ENCODE measurements at places on chromosomes 4 and X.

- DNase-seq: no peak
Measured at GRCh38 chr4:80471756-80472155, 136.2 kb downstream of the CFAP299 start.

DNA sequence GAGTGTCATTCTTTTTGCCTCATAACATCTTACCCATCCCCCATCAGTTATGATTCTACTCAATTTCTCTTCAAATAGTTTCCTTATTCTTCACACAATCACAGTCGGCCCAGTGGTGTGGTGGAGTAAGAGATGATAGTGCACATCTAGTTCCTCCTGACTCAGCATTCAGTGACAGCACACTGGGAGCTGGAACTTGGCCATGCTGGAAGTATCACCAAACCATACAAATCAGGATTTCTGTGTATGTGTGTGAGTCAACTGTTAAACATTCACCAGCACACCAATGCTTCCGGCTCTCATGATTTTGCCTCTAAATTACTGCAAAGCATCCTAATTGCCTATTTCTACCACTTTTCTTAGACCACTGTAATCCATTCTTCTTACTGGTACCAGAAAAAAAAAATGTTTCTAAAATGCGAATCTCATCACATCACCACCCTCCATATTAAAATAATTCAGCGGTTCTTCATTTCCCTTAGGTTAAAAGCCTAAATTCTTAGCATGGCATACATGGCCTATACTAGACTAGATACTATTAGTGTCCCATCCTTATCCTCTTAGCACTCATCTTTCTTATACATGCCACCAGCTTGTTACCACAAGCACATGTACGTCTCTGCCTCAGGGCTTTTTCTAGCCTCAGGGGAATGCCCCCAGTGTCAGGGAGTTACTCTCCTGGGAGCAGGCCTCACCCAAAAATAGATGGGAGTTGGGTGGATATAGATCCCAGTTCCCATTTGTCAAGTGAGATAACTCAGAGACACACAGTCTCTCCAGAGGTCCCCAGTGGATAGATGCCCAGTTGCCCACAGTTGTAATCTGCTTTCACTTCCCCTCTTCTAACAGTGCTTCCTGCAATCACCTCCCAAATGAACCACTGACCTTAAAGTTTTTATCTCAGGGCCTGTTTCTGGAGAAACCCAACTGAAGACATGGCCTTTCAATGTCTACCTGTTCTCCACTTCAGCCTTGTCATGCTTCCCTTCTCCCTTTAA lies 49.2 kb upstream of the DDX53 start:
- no peak for DNase-seq

DNA sequence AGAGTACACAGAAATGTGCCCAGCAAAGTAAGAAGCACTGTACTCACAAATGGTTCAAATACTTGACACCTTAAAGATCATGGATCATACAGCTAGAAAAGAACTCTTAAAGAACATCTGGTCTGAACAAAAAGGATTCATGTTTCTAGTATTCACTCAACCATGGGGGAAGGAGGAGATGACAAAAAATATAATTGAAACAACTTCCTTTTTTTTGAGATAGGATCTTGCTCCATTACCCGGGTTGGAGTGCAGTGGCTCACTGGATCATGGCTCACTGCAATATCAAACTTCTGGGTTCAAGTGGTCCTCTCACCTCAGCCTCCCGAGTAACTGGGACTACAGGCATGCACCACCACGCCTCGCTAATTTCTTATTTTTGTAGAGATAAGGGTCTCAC lies 6.0 kb downstream of the DHX15 start:
- DNase-seq: no peak

DNA sequence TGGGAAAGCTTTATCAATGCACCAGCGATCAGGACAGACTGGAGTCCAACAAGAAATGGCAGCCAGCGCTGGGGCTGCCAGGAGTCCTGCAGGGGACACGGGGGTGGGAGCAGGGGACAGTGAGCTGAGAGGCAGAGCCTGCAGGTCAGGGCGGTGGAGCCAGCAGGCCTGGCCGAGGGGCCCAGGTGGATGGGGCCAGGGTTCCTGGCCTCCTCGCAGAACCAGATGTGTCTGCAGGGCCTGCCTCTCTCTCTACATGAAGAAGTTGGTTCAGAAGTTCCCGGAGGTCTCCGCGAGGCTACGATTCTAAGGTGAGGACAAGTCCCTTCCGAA lies 63.6 kb downstream of the CPZ start:
- DNase-seq: no peak

GRCh38 chr4:84968925-84969324 lies 2.4 kb upstream of the WDFY3 start:
- no peak for DNase-seq

DNA sequence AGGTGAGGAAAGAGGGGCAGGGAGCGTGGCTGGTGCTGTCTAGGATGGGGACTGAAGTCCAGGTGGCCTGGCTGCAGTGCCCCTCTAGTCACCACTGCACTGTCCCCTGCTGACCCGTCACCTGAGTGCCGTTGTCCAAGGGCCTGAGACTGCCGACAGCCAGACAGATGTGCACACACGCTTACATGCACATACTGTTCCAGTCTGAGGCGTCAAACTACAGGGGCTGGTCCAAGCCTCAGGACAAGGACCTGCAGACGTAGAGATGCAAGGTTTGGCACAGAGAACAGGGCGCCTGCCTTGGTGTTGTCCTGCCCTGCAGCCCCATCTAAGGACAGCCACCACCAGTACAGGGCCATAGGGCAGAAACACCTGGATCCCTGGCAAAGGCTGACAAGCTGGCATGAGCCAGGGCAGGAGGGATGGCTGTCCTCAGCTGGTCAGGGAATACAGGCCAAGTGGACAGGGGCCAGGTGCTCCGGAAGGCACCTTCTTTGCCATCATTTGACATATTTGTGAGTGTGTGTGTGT lies 1.7 kb downstream of the SLC2A9 start:
- DNase-seq: no peak

GRCh38 chr4:76628251-76628650 lies 193.2 kb downstream of the SHROOM3 start:
- DNase-seq: no peak

GRCh38 chr4:94976371-94977011 lies 218.7 kb downstream of the BMPR1B start:
- DNase-seq: no peak

DNA sequence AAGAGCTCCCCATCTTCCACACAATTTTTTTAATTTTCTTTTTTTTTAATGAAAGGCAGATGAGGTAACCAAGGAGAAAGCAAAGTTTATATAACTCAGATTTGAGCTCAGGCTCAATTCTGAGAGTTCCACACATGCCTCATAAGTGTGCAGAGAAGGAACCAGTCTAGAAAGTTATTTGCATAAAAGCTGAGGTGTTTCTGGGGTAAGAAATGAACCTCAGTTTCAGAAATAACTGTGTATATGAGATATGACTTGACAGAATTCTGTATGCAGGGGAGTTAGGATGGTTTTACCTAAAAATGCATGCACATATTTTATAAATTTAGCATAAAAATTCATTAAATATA lies 51.3 kb downstream of the DTHD1 start:
- no peak for DNase-seq

DNA sequence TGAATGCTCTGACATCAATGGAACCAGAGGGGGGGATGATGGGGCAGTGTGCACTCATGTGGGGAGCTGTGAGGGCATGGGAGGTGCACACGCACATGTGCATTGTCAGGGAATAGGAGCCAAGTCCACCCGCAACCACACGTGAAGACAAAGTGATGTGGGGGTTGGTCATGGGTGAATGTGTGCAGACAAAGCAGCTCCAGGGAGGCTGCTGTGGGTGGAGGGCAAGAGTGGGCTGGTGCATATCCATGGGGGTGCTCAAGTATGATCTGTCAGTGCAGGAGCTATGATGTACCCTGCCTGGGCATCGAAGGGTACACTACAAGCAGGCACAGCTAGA lies 301.9 kb downstream of the TEX13C start:
- DNase-seq: no peak

DNA sequence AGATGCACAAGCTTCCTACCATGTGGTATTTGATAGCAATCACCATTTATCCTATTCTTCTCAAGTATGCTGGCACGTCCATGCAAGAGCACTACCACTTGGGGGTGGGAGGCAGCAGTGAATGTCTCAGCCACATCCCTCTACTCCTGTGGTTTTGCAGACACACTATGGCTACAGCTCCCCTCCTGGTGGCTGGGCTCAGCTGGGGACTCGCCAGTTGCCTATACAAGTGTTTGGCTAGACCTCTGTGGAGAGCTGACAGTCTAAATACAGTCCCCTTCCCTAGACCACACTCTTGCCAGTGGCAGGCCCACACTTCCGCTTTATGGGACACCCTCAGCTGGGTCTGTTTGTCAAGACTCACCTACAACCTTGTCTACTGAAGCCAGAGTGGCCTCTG lies 53.2 kb downstream of the ADGRA3 start:
- no peak for DNase-seq

DNA sequence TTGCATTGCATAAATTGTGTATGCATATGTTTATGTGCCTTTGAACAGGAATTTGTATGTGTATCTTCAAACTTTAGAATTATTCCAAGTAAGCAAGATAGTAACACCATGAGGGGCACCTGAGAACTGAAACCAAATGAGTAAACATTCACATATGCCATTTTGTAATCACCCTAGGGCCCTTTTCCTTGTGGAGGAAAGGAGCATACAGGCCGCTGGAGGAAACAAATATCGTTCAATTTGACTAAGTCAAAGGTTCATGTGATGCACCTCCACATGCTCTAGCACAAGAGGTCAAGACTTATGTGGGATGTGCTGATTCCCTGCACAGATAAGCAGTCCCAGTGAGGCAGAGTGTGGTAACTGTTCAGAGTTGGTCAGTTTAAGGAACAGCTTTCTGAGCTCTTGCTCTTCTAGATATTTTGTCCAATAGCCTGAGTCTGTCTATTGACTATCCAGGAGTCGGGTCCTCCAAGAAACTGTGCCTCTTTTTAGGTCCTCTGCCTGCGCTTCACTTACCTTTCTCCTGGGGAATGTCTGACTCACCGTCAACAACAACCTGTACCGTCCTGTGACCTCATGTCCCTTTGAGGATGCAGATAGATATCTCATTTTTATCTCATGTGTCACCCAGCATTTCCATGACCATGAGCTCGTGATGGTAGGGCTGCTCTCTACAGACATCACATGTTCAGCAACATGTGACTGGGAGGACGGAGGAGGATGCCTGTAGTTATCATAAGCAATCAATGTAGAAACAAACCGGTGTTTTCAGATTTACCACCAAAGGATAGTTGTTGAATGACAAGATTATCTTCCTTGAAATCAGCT lies 196.9 kb downstream of the NWD2 start:
- DNase-seq: no peak

DNA sequence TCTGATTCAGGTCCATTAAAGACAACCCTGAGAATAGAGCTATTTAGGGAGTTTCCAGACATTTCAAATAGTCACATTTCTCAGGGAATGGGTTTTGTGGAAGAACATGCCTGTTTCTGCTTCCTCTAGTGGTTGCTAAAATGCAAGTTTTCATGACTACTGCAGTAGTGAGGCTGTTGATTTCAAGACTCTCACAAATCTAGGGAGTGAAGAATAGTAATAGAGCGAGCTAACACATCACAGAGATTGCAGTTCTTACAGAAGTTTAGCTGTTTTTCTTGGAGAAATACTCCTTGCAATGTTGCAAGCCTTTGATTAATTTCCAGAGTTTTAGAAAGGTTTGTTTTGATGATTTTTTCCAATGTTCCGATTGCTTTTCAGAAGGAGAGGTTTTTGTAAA lies 610.2 kb upstream of the HTR2C start:
- DNase-seq: no peak

GRCh38 chr4:75321484-75321883 lies 192.7 kb downstream of the RCHY1 start:
- DNase-seq: no peak

DNA sequence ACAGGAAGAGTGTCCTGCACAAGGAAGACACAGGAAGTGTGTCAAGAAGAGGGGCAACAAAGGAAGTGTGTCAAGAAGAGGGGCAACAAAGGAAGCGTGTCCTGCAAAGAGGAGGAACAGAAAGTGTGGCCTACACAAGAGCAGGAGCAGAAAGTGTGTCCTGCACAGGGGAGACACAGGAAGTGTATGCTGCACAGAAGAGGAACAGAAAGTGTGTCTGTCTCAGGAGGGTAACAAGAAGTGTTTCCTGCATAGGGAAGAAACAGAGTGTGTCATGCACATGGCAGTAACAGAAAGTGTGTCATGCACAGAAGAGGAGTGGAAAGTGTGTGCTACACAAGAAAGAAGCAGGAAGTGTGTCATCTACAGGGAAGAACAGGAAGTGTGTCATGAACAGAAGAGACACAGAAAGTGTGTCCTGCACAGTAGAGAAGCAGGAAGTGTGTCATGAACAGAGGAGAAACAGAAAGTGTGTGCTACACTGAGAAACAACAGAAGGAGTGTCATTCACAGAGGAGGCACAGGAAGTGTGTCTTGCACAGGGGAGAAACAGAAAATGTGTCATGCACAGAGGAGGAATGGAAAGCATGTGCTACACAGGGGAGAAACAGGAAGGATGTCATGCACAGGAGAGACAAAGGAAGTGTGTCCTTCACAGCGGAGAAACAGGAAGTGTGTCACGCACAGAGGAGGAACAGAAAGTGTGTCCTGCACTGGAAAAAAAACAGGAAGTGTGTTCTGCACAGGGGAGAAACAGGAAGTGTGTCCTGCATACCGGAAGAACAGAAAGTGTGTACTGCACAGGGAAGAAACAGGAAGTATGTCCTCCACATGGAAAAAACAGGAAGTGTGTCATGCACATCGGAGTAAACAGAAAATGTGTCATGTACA lies 526.4 kb upstream of the PRKX start:
- DNase-seq: no peak

- DNase-seq: no peak
Measured at GRCh38 chr4:53361451-53361850, 4.4 kb downstream of the SCFD2 start.

DNA sequence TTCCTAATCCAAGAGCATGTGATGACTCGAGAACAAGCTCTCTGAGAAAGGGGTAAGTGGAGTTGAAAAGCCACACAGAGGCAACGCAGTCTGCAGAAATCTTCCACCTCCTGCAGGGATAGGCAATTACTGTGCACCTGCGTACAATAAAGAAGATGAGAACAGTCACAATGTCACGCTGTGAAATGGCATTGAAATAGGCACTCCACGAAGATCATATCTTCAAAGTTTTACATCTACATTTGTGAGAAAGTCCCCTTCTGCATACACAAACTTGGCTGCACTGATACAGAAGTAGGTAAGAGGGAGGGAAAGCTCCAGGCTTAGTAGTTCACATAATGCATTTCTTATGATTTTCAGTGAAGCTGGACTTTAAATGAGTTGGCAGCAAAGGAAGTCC lies 27.1 kb downstream of the DDX60L start:
- DNase-seq: no peak

DNA sequence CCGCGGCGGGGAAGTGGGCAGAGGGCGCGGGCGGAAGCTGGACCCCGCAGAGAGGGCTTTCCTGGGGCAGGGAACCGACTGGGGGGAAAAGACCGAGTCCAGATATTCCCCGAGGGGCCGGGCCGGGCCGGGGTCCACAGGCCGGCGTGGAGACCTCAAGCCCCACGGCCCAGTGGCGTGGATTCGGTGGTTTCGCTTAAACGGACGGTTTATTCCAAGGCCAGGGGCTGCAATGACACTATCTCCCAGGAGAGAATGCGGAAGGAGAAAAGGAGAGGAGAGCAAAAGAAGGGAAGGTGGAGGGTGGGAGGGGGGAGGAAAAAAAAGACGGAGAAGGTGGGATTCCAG lies 10.8 kb downstream of the ARX start:
- DNase-seq: no peak

- DNase-seq: no peak
Measured at GRCh38 chrX:1545776-1546408, 8.9 kb upstream of the P2RY8 start.
